ENCODE measurements at places on chromosomes 5 and 9.
A peak's percentile ranks its signal among the peaks of the same experiment; 100 is the strongest.

DNA sequence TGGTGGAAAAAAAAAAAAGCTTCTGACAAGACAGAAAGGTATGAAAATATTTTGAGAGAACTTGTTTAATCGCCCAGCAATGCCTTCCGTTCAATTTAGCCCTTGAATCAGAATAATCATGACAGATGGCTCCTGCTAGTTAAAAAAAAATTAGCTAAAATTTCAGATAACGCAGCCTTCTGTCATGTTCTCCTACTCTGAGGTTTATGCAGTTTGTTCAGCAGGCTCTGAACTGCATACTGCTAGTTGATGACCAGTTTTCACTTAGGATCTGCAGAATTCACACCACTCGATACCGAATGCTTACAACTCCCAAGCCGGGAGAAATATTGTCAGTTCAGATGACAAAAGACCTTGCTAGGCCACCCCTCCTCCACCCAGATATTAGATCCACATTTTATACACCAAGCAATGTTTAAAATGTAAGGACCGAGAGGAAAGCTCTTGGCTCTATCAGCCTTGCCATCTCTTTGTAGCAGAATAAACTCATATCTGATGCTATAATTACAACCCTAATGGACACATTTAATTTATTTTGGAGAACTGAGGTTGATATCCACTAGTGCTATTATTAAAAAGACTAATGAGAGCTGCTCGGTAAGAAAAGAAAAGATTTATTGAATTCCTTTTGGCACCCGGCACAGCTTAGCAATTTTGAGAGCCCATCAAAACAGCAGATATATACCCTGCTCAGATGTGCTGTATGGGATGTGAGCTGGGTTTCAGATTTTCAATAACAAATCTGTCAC, 322.8 kb downstream of the GLIS3 start:
- no peak for DNase-seq

GRCh38 chr5:36628695-36629094, 22.3 kb downstream of the SLC1A3 start:
- no peak for DNase-seq

GRCh38 chr9:79357194-79357593, 214.6 kb upstream of the TLE4 start:
- no peak for DNase-seq

GRCh38 chr9:122394265-122395125, 23.7 kb downstream of the PTGS1 start:
- DNase-seq: no peak

DNA sequence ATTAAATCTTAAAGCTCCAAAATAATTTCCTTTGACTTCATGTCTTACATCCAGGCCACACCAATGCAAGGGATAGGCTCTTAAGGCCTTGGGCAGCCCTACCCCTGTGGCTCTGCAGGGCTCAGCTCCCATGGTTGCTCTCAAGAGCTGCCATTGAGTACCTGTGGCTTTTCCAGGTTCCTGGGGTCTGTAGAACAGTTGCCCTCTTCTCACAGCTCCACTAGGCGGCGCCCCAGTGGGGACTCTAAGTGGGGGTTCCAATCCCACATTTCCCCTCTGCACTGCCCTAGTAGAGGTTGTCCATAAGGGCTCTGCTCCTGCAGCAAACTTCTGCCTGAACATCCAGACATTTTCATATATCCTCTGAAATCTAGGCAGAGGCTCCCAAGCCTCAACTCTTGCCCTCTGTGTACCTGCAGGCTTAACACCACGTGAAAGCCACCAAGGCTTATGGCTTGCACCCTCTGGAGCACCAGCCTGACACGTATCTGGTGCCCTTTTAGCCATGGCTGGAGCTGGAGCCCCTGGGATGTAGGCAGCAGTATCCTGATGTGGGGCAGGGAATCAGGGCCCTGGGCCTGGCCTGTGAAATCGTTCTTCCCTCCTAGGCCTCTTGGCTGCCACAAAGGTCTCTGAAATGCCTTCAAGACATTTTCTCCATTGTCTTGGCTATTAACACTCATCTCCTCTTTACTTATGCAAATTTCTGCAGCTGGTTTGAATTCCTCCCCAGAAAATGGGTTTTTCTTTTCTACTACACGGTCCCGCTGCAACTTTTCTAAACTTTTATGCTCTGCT, 185.1 kb downstream of the SMARCA2 start:
- no peak for DNase-seq

- DNase-seq: no peak
Observed at GRCh38 chr9:27117489-27118135, 8.6 kb downstream of the TEK start.

GRCh38 chr5:133668458-133668857, 56.1 kb upstream of the FSTL4 start:
- DNase-seq: no peak

DNA sequence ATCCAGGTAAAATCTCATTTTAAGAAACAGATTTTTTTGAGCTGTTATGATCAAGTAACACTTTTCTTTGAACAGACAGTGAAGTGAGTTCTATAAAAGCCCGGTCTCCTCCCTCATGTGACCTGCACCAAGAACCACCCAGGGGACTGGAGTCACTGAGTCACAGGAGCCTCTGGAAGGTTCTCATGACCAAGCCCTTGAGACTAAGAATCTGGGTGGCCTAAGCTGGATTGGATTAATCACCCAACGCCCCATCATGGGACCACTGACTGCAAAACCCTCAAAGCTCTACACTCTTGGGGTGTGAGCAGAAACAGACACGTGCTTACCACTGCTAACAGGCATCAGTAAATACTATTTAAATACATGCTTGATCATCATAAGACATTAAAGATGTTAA, 48.4 kb downstream of the SECISBP2 start:
- DNase-seq: no peak

GRCh38 chr9:82891321-82891720, 171.6 kb downstream of the RASEF start:
- DNase-seq: no peak

DNA sequence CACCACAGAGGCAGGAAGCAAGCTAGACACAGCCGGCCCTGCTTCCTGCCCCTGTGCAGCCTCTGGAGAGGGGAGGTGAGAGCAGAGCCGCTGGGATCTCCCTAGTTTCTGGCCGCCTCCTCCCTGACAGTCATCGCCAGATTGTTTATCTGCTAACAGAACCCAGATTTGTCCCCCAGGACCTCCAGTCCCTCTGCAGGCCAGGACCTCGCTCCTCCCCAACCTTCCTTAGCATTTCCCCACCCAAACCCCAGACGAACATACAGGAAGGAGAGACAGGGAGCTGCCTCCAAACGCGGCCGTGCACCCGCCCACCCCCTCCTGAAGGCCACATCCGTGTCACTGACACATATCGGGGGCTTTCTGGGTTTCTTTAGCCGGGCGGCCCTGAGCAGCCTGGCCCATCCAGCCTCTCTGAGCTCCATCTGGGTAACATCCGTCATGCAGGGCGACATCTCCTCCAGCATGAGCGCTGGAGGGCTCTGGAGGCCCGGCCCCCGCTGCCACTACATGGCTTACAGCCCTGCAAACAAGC, 47.5 kb downstream of the DBH start:
- DNase-seq: peak; percentile 63

DNA sequence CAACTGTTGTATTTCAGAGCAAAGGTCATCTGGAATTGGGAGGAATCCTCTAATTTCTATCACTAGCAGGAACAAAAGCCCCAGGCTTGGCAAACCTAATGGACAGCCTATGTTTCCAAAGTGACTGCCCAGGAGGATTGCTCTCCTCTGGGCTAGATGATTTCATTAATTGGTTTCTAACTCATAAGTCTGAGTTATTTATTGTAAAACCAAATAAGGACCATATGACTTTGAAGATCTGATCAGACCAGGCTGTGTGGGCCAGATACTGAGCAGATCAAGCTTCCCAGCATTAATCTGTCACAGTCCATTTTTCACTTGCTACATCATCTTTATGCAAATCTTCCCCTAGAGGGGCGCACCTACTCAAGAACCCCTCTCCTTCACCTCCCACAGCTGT, 125.2 kb downstream of the PRDM6 start:
- no peak for DNase-seq

GRCh38 chr5:143066556-143067281, 296.5 kb downstream of the ARHGAP26 start:
- DNase-seq: no peak

- DNase-seq: no peak
Observed at GRCh38 chr5:166961028-166961427, 1330.4 kb upstream of the WWC1 start.

DNA sequence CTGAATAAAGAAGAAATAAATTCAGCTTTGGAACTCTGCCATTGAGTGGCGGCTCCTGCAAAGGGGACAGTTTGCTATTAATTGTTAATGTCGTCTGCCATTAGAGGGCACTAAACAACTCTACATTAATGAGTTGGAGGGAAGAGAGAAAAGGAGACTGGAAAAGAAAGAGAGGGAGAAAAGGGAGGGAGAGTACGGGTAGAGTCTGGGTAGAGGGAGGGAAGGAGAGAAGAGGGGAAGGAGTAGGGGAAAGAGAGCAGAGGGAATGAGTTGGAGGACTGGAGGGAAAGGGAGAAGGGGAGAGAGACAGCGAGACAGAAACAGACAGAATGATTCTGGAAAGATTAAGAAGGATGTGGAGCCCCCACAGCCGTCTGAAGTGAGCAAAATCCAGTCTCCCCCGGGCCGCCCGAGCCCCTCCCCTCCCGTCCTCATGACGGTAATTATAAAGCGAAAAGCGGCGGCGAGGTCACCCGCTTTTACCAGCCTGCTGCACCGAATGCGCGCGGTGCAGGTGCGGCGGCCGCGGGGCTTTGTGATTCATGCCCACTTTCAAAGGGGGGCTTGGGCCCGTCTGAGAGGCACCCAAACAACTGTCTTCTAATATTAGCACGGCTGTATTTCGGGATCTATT, 1.9 kb upstream of the FST start:
- DNase-seq: no peak

DNA sequence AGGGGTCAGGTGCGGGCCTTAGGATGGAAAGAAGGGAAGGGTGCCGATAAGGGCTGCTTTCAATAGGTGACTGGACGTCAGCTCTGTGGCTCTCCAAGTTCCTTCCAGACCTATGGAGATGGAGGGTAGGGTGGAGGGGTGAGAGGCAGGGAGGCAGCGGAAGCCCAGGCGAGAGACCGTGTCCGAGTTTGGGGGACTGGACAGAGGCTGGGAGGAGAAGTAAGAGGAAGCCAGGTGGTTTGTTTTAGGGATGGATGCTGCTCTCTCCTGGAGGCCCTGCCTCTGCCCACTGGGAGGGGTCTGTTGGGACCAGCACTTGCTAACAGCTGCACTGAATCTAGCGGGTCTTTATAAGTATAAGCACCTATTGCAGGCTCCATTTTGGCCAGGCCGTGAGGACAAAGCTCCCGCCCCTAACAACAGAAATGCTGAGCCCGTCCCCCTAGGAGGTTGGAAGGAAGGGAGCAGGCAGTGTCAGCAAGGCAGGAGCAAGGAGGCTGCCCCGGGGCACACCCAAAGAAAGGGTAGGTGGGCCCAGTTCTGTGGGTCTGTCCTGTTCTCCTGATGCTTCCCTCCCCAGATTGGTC, 167.5 kb downstream of the DAB2IP start:
- no peak for DNase-seq

GRCh38 chr9:134455934-134456755, 129.9 kb downstream of the RXRA start:
- peak; percentile 64 for DNase-seq

DNA sequence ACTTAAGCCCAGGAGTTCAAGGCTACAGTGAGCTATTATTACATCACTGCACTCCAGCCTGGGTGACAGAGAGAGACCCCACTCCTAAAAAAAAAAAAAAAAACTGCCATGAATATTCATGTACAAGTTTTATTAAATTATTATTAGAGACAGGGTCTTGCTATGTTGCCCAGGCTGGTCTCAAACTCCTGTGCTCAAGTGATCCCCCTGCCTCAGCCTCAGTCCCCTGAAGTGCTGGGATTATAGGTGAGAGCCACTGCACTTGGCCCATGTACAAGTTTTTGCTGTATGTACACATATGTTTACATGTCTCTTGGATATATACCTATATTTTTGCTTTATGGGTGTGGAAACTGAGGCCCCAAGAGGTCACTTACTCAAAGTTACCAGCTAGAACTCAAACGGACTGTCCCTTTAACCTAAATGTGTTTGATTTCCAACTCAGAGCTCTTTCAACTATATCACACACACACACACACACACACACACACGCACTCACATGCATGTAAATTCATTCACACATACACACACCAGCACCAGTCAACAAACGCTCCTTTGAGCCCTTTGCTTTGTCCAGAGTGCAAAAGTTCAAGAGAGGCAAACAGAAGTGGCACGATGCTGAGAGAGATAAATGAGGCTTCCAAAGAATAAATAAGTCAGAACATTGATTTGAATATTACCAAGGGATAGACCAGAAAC, 42.3 kb upstream of the STRBP start:
- no peak for DNase-seq

GRCh38 chr5:6551287-6551954, 81.4 kb downstream of the NSUN2 start:
- DNase-seq: no peak

DNA sequence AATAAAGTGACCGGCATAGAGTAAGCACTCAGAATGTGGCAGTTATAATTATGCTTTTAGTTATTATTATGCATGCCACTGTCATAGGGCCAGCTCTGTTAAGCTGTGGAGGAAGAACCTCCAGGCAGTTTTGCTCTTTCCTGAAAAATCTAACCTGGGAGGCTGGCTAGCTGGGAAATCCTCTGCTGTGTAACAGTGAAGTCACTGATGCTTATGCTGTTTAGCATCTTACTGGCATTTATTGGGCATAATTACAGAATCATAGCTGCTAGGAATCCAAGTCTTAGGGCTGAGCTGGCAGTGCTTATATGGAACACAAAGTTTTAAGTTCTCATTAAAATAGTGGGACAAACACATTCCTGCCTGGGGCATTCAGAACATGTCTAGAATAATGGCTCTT, 5.5 kb upstream of the GSN start:
- DNase-seq: no peak

DNA sequence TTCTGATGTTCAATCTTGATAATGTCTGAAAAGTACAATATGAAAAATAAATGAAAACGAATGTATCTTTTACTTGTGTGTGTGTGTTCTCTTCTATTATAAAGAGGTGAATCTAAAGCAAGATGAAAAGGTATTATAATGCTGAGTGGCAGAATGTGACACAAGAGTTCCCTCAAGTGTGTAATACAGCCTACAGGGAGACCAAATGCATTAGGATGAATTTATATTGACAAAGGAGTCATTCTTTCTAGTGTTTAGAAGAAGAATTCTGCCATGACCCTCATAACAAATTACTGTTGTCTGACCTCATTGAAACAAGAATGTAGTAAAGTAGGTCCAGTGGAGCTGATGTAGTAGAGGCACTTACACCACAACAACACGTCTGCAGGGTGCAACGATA, 1119.0 kb upstream of the CDH10 start:
- no peak for DNase-seq

DNA sequence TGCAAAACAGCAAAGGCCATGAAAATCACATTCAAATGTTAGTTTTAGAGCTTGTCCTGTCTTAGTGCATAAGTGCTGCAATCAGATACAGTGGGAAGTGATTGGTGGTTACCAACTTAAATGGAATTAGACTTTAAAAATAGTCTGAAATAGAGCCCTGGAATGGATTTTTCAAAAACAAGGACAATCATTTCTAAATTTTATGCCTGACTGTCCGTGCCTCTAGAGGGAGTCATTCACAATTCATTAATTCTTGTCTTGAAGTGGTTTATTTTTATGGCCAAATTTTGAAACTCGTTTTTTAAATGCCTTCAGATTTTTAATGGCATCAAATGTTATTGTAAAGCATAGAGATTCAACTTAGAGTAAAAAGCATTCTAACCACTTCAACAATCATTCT, 561.8 kb upstream of the DAB2 start:
- no peak for DNase-seq

Measured in T-helper 1 cell (primary cell).